Neural progenitor cell (in vitro differentiated cells): ENCODE measurements at places on chromosomes 2 and 18. TPM values are rescaled to one million over a fixed set of nuclear protein-coding genes. Genes with fewer than 3 reads are reported as not detected.

DNA sequence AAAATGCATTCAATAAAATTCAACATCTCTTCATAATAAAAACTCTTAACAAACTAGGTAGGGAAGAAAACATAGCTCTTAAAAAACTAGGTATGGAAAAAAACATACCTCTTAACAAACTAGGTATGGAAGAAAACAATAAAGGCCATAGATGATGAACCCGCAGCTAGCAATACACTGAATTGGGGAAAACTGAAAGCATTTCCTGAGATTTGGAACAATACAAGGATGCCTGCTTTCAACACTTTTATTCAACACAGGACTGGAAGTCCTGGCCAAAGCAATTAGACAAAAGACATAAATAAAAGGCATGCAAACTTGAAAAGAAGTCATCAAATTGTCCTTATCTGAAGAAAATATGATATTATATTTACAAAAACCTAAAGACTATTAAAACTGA, 67.8 kb downstream of the NCKAP1 start:
- H3K4me1 ChIP-seq, result peaks cover 7% of the 10 kb centered on the region
- no peaks in the 10 kb centered on the region for H3K27me3 ChIP-seq
- no peak for DNase-seq
- H3K36me3 ChIP-seq, result peaks cover 23% of the 10 kb centered on the region
- H3K27ac ChIP-seq, result no peak overlapping the region

- no peaks in the 10 kb centered on the region for H3K36me3 ChIP-seq
- no peak overlapping the region for H3K27ac ChIP-seq
- peak; percentile 26 for DNase-seq
- no peak overlapping the region for H3K4me3 ChIP-seq
- peaks cover 11% of the 10 kb centered on the region for H3K4me1 ChIP-seq
Observed at GRCh38 chr18:34738175-34738894, 28.2 kb downstream of the DTNA start.

DNA sequence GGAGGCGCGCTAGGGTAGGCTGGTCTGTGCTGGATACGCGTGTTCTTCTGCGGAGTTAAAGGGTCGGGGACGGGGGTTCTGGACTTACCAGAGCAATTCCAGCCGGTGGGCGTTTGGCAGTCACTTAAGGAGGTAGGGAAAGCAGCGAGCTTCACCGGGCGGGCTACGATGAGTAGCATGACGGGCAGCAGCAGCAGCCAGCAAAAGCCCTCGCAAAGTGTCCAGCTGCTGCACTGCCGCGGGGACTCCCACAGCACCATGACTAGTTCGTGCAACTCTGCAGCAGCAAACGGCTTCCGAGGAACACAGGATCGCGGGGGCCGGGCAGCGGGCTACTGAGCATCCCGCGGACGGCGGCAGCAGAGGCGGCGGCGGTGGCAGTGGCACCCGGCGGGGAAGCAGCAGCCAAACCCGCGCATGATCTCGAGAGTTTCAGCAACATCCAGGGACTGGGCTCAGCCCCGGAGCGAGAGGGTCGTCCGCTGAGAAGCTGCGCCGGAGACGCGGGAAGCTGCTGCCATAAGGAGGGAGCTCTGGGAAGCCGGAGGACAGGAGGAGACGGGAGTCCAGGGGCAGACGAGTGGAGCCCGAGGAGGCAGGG, 368 bp downstream of the TMEFF2 start:
- peak overlapping the region; percentile 65 for H3K4me3 ChIP-seq
- peaks cover 75% of the 10 kb centered on the region for H3K27me3 ChIP-seq
- no peaks in the 10 kb centered on the region for H3K36me3 ChIP-seq
- no peak for DNase-seq

- H3K27me3 ChIP-seq, result peaks cover 2% of the 10 kb centered on the region
- H3K36me3 ChIP-seq, result no peaks in the 10 kb centered on the region
Observed at GRCh38 chr2:60844105-60844504, 37.3 kb upstream of the REL start.

DNA sequence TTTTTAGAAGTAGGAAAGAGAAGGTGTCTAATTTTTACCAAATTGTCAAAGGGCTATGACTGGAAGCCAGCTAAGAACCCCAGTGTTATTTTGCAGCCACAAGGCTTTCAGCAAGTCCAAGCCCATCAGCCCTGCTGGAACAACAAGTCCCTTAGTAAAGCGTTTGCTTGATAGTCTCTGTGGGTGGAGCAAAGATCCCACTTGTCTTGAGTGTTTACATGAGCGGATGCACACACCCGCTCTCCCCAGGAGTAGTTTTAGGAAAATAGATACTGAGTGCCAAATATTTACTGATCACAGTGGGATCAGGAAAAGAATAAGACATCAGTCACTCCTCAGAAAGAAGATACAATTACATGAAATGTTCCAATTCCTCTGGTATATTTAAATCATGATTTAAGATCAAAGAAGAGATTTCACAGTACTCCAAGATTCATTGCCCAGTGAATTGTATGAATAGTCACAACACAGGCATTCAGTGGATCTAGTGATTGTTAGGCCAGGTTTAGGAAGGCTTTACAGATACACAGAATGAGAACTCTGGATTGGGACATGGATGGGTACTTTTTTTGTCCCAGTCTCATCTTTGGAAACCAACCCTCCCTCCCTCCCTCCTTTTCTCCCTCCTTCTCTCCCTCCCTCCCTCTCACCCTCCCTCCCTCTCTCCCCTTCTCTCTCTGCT, 514.9 kb downstream of the PTPRM start:
- H3K4me1 ChIP-seq, result peaks cover 18% of the 10 kb centered on the region
- H3K4me3 ChIP-seq, result no peak overlapping the region
- H3K36me3 ChIP-seq, result no peaks in the 10 kb centered on the region

DNA sequence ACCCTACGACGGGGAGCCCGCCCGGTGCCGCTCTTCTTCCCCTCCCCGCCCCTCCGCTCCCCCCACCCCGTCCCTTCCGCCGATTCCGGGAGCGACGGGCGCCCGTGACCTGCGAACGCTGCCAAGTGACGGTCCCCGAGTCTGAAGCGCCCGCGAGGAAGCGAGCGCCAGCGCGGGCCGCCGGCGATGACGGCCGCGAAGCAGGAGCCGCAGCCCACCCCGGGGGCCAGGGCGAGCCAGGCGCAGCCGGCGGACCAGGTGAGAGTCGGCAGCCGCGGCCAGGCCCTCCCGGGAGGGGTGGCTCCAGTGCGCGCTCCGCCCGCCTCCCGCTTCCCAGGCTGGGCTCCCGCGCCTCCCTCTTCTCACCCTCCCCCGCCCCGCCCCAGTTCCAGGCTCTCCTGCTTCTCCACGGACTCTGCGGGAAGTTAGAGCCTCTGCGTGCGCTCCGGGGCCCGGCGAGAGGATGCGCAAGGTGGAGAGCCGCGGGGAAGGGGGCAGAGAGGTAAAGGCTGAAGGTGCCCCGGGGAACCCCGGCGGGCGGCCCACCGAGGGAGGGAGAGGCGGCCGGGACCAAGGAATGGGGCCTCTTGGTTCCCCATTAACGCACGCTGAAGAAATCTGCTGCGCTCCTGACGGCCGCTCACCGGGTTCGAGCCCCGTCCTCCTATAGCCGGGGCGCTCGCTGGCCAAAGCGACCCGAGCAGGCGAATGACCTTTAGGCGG, 719.5 kb downstream of the DPP10 start:
- peak overlapping the region; percentile 67 for H3K4me3 ChIP-seq
- peaks cover 6% of the 10 kb centered on the region for H3K4me1 ChIP-seq
- no peak overlapping the region for H3K27ac ChIP-seq
- no peaks in the 10 kb centered on the region for H3K36me3 ChIP-seq
- DNase-seq, result peak; percentile 68

DNA sequence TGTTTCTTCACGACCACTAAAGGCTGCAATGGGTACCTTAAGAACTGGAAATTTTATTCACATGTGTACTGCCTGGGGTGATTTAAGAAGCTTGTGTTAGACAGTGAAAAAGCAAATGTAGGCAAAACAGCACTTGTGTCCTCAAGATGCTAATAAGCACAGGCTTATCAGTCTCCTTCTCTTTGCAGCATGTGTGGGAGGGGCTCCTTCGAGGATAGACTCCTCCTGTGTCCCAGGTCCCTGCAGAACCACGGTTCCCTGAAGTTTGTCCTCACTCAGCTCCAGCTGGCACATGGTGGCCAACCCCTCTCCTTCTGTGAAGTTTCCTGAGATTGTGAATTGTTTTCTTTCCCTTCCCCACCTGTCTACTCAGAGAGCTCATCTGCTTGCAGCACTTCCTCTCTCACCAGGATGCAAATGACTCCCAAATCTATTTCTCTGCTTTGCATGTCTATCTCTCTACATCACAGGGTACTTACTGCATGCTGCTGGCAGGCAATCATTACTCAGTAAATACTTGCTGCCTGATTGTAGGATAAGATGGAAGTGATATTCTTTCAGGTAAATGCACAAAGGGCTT, 589.6 kb upstream of the KLHL29 start:
- no peak overlapping the region for H3K4me3 ChIP-seq
- H3K27me3 ChIP-seq, result no peaks in the 10 kb centered on the region
- no peak for DNase-seq
- no peaks in the 10 kb centered on the region for H3K36me3 ChIP-seq
- peaks cover 21% of the 10 kb centered on the region for H3K4me1 ChIP-seq

- H3K4me3 ChIP-seq, result no peak overlapping the region
- peak; percentile 42 for DNase-seq
- H3K36me3 ChIP-seq, result no peaks in the 10 kb centered on the region
- H3K27ac ChIP-seq, result no peak overlapping the region
- H3K27me3 ChIP-seq, result no peaks in the 10 kb centered on the region
Observed at GRCh38 chr2:7377916-7378569, 460.8 kb downstream of the RNF144A start.

The PLB1 gene
- total RNA-seq, result 0.12 TPM in 1 of 2 replicates, not detected in the other

The LCLAT1 gene
- 19.2 and 21.6 TPM in 2 replicates for total RNA-seq

The CTDP1 gene
- total RNA-seq, result 11.8 and 25.9 TPM in 2 replicates

The GALM gene
- 7.1 and 8.3 TPM in 2 replicates for total RNA-seq

The PAPOLG gene
- 42.8 and 60.8 TPM in 2 replicates for total RNA-seq

The OST4 gene
- 84.6 and 256 TPM in 2 replicates for total RNA-seq

The LIMS4 gene
- 0.28 TPM in 1 of 2 replicates, not detected in the other for total RNA-seq

The GPR39 gene
- 0.28 and 1.4 TPM in 2 replicates for total RNA-seq

The ASAP2 gene
- total RNA-seq, result 26.1 and 31.7 TPM in 2 replicates

The LYPD6B gene
- 0.34 TPM in 1 of 2 replicates, not detected in the other for total RNA-seq

The AQP12B gene
- not detected in 2 replicates for total RNA-seq

The ASPRV1 gene
- 0.30 and 1.2 TPM in 2 replicates for total RNA-seq
